ENCODE measurements at places on chromosomes 4 and X.

GRCh38 chr4:168139336-168139735 lies 47.0 kb downstream of the ANXA10 start:
- H3K36me3 ChIP-seq = peaks cover 4% of the 10 kb centered on the region
- H3K4me1 ChIP-seq = no peaks in the 10 kb centered on the region
- DNase-seq = no peak
- no peak overlapping the region for H3K27ac ChIP-seq
- no peak overlapping the region for H3K4me3 ChIP-seq
- no peaks in the 10 kb centered on the region for H3K27me3 ChIP-seq

GRCh38 chrX:154986826-154987575 lies 35.5 kb downstream of the F8 start:
- no peaks in the 10 kb centered on the region for H3K4me1 ChIP-seq
- no peak overlapping the region for H3K27ac ChIP-seq
- H3K36me3 ChIP-seq = no peaks in the 10 kb centered on the region
- no peak overlapping the region for H3K4me3 ChIP-seq
- DNase-seq = no peak

GRCh38 chr4:142035566-142035965 lies 399.2 kb downstream of the IL15 start:
- H3K27ac ChIP-seq = no peak overlapping the region
- no peaks in the 10 kb centered on the region for H3K36me3 ChIP-seq
- DNase-seq = no peak
- H3K4me1 ChIP-seq = no peaks in the 10 kb centered on the region

- no peak overlapping the region for H3K27ac ChIP-seq
- no peaks in the 10 kb centered on the region for H3K27me3 ChIP-seq
- no peak overlapping the region for H3K4me3 ChIP-seq
Observed at GRCh38 chr4:76488455-76488854, 53.4 kb downstream of the SHROOM3 start.

- no peak overlapping the region for H3K4me3 ChIP-seq
- no peak overlapping the region for H3K27ac ChIP-seq
- H3K4me1 ChIP-seq = peaks cover 3% of the 10 kb centered on the region
- no peaks in the 10 kb centered on the region for H3K36me3 ChIP-seq
Observed at GRCh38 chrX:68901519-68901918, 72.7 kb downstream of the EFNB1 start.

DNA sequence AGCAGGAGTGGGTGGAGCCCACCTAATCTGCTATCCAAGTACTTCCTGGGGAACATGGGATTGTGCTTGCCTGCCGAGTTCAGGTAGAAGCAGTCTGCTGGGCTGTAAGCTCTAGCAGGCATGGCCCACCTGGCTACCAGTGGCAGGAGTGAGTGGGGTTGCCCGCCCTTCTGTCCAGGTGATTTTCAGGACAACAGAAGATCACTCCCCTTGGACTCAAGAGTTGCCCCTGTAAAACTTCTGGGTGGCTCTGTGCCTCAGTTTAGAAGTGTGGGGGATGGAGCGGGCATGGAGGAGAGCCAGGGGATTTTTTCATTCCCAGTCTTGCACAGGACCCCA lies 43.5 kb downstream of the NDST3 start:
- H3K4me1 ChIP-seq = peaks cover 3% of the 10 kb centered on the region
- no peak overlapping the region for H3K4me3 ChIP-seq
- peaks cover 4% of the 10 kb centered on the region for H3K36me3 ChIP-seq
- DNase-seq = no peak

DNA sequence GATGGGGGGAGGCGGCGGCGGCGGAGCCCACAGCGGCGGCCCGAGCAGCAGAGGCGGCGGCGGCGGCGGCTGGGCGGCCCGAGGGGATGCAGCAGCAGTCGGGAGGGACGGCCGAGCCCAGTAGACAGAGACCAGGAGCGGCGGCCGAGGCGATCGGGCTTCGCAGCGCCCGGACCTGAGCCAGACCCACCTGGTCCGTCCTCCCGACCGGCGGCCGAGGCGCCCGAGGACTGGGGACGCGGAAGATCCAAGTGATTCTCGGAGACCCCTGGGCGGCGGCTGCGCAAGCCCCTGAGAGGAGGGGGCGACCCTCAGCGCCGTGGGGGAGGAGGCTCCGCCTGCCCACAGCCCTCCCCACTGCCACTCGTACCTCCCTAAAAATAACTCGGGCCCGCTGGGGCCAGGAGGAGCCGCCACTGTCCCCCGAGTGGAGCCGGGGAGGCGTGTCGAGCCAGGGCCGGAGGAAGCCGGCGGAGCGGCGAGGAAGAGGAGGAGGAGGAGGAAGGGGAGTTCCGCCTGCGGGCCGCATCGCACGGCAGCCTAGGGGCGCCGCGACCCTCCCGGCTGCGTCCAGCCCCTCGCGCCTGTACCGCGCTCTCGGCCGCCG lies 608 bp downstream of the RAPGEF2 start:
- peak overlapping the region; percentile 62 for H3K4me3 ChIP-seq
- no peak overlapping the region for H3K27ac ChIP-seq
- peak; percentile 41 for DNase-seq
- peaks cover 30% of the 10 kb centered on the region for H3K27me3 ChIP-seq
- peaks cover 49% of the 10 kb centered on the region for H3K4me1 ChIP-seq

DNA sequence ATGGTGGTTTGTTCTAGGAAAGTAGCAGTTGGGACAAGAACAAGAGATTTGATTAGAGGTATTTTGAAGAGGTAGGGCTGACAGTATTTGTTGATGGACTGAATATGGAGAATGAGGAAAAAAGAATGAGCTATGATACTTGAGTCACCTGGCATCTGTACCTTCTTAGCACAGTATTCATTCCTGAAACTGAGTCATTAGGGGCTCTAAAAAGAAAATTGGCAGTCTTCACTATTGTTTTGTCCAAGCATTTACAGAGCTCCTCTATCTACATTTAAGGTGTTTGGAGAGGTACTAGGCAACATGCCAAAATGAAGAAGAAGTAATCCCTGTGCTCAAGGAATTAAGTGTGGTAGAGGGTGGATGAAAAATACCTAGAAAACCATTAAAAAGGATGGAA lies 165.8 kb downstream of the SHROOM4 start:
- H3K4me3 ChIP-seq = no peak overlapping the region
- H3K4me1 ChIP-seq = peaks cover 28% of the 10 kb centered on the region
- no peaks in the 10 kb centered on the region for H3K36me3 ChIP-seq
- no peak overlapping the region for H3K27ac ChIP-seq
- no peak for DNase-seq
- no peaks in the 10 kb centered on the region for H3K27me3 ChIP-seq

- DNase-seq = no peak
- no peaks in the 10 kb centered on the region for H3K36me3 ChIP-seq
- no peak overlapping the region for H3K27ac ChIP-seq
- no peaks in the 10 kb centered on the region for H3K4me1 ChIP-seq
Observed at GRCh38 chr4:167986044-167986443, 106.3 kb upstream of the ANXA10 start.

DNA sequence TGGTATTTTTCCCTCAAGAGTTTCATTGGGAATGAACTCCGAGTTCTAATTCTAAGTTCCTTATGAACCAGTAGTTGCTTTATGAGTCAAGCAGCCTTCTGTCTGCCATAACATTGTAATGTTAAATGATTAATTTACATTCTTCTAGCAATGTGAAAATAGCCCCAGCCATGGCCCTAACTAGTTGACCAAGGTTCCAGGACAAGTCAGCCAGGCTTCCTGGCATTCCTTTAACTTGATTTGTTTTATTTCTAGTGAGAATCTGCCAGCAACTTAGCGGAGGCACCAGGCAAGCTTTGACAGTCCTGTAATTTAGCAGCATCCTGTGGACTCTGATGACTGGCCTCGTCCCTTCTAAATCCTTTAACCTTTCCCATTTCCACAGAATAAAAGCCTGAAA lies 69.0 kb downstream of the GLRA2 start:
- H3K27ac ChIP-seq = no peak overlapping the region
- H3K4me1 ChIP-seq = peaks cover 3% of the 10 kb centered on the region
- no peaks in the 10 kb centered on the region for H3K27me3 ChIP-seq

- no peak overlapping the region for H3K4me3 ChIP-seq
- no peak for DNase-seq
- no peak overlapping the region for H3K27ac ChIP-seq
- no peaks in the 10 kb centered on the region for H3K4me1 ChIP-seq
Observed at GRCh38 chr4:40662962-40663604, 33.4 kb upstream of the RBM47 start.

- H3K27ac ChIP-seq = no peak overlapping the region
- H3K4me1 ChIP-seq = peaks cover 23% of the 10 kb centered on the region
- H3K27me3 ChIP-seq = peaks cover 8% of the 10 kb centered on the region
- no peak for DNase-seq
Observed at GRCh38 chr4:41933997-41934503, 1.2 kb upstream of the TMEM33 start.

GRCh38 chr4:105305019-105305836 lies 158.6 kb downstream of the TET2 start:
- no peak overlapping the region for H3K27ac ChIP-seq
- H3K27me3 ChIP-seq = no peaks in the 10 kb centered on the region
- no peak for DNase-seq
- no peaks in the 10 kb centered on the region for H3K4me1 ChIP-seq

- peaks cover 12% of the 10 kb centered on the region for H3K36me3 ChIP-seq
- DNase-seq = no peak
- peaks cover 15% of the 10 kb centered on the region for H3K4me1 ChIP-seq
- H3K27ac ChIP-seq = no peak overlapping the region
- H3K4me3 ChIP-seq = no peak overlapping the region
- no peaks in the 10 kb centered on the region for H3K27me3 ChIP-seq
Observed at GRCh38 chrX:119007189-119007770, 32.9 kb downstream of the LONRF3 start.

DNA sequence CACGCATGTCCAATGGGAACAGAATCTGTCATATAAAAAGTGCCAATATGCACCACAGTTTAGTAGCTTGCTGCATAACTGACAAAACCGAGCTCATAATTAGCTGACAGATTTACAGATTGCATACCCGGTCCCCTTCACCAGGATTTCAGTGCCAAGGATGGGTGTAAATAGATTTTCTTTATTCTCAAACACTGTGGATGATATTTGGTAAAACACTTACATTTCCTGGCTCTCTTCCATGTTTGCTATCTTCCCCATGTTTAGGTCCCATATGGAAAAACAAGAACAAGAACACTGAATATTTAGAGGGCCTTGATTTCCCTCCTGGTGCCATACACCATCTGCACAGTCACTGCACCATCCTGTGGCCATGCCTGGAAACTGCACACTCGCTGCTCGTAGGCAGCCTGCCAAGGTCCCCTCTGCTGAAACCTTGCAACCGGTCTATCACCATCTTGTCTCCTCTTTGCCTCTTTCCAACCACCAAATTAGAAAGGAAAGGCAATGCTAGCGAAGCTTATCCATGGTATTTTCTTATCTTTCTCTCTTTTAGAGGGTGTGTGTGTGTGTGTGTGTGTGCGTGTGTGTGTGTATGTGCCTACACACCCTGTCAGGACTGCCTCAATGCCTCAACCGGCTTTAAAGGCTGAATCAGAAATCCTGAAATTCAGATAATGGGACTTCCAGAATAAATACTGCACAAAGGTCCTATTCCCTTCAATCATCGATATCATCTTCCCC lies 124.2 kb upstream of the MBNL3 start:
- H3K4me3 ChIP-seq = no peak overlapping the region
- H3K36me3 ChIP-seq = no peaks in the 10 kb centered on the region
- H3K27ac ChIP-seq = no peak overlapping the region
- H3K4me1 ChIP-seq = no peaks in the 10 kb centered on the region

DNA sequence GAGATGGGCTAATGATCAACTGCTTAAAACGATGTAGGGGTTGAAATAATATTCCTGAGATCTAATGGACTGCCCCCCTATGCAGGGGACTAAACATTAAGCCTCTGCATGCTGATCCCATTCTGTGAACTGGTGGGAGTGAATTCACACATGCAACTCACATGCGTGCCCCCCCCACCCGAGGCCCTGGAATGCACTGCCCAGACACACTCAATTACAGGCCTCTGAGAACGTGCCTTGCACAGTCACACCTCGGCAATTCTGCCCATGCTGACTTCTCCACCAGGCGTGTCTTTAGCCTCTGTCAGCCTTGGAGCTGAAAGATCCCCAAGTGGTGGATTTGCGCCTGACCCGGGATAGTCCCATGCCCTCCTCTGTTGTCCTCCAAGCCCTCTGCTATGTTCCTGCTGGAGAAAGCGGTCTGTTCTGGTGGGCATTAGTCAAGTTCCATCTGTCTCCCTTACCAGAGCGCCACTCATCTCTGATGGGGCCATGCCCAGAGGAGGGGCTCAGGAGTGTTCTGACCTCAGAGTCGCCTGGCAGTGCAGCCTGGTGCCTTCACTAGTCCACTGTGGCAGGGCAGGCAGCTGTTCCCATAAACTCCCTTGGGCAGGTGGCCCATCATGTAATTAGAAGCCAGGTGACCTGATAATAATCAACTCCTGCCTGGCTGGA lies 86.5 kb downstream of the DRD5 start:
- no peak overlapping the region for H3K27ac ChIP-seq
- no peak overlapping the region for H3K4me3 ChIP-seq
- no peaks in the 10 kb centered on the region for H3K36me3 ChIP-seq
- no peaks in the 10 kb centered on the region for H3K4me1 ChIP-seq
- peaks cover 2% of the 10 kb centered on the region for H3K27me3 ChIP-seq

DNA sequence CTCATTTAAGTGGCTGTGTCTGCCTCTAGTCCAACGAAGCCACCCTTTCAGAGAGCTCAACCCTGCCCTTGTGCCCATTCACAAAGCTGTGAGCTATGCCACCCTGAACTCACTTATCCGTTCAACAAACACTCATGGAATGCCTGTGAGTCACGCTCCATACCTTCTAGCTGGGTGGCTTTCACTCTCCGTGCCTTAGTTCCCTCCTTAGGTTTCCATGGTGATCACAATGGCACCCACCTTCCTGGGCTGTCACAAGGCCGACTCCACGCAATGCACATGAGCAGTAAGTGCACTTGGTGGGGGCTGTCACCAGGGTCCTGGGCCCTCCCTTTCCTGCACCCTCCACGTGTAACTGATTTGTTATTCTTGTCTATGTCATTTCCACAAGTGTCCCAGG lies 37.2 kb upstream of the PPP2R2C start:
- peaks cover 12% of the 10 kb centered on the region for H3K36me3 ChIP-seq
- DNase-seq = no peak
- peaks cover 4% of the 10 kb centered on the region for H3K4me1 ChIP-seq
- H3K4me3 ChIP-seq = no peak overlapping the region
- no peak overlapping the region for H3K27ac ChIP-seq
- peaks cover 13% of the 10 kb centered on the region for H3K27me3 ChIP-seq

- H3K27ac ChIP-seq = no peak overlapping the region
- no peaks in the 10 kb centered on the region for H3K36me3 ChIP-seq
- H3K4me3 ChIP-seq = no peak overlapping the region
- H3K4me1 ChIP-seq = no peaks in the 10 kb centered on the region
Observed at GRCh38 chrX:77114501-77114900, 332.7 kb upstream of the FGF16 start.

- H3K4me3 ChIP-seq = no peak overlapping the region
- peak overlapping the region; percentile 61 for H3K27ac ChIP-seq
- H3K36me3 ChIP-seq = no peaks in the 10 kb centered on the region
- H3K27me3 ChIP-seq = peaks cover 3% of the 10 kb centered on the region
- peaks cover 24% of the 10 kb centered on the region for H3K4me1 ChIP-seq
Observed at GRCh38 chr4:81505004-81505598, 33.4 kb upstream of the RASGEF1B start.

DNA sequence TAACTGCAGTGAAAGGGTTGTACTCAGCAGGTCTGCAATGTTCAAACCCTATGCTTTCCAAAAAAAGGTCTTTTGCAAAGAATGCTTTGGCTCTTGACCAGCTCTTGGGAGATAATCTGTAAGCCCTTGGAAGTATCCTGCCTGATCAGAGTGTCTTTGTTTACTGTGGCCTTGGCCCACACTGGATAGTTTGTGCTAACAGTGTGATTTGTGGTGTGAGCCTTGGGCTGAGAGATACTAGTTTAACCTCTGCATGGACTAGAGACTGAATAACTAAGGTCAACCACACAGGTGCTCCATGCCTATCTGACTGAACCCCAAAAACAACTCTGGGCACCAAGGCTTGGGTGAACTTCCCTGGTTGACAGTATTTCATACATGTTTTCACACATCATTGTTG lies 3.6 kb upstream of the MAGED1 start:
- H3K4me1 ChIP-seq = no peaks in the 10 kb centered on the region
- no peak overlapping the region for H3K4me3 ChIP-seq
- H3K27me3 ChIP-seq = peaks cover 6% of the 10 kb centered on the region
- no peaks in the 10 kb centered on the region for H3K36me3 ChIP-seq
- no peak for DNase-seq
